T-helper 1 cell (primary cell): ENCODE measurements at places on chromosomes 11 and 22.

DNA sequence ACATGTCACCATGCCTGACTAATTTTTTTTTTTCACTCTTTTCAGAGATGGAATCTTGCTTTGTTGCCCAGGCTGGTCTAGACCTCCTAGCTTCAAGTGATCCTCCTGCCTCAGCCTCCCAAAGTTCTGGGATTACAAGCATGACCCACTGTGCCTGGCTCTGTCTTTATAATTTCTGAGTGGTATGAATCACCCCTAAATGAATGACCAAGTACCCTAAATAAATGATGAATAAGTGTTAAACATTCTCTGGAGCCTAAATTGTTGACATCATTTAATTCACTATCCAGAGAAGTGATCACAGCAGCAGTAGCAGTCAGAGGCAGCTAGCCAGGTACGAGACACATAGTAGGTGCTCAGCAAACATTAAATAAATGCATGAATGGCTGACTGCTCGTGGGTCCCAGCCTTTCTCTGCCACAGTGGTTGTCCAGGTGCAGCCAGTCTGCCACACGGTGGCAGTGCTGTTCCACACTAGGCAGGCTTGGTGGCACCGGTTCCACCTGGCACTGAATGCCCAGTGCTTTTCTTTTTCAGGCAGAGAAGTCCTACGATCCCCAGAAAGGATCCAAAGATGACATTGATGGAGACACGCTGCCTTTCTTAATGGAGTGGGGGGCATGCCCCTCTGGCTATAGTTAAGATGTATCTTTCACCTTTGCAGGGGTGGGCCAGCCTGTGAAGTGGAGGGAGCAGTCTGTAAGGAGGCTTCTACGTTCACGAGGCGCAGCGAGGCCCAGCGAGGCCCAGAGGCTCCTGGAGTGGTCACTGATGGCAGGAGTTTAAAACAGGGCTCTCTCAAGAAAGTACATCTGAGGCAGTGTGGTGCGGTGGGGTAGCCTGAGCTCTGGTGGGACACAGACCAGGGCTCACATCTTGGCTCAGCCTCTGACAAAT is 8.7 kb upstream of the TTC12 start:
- peak; percentile 66 for DNase-seq

GRCh38 chr22:50578776-50579310 is 616 bp upstream of the CPT1B start:
- DNase-seq = no peak

DNA sequence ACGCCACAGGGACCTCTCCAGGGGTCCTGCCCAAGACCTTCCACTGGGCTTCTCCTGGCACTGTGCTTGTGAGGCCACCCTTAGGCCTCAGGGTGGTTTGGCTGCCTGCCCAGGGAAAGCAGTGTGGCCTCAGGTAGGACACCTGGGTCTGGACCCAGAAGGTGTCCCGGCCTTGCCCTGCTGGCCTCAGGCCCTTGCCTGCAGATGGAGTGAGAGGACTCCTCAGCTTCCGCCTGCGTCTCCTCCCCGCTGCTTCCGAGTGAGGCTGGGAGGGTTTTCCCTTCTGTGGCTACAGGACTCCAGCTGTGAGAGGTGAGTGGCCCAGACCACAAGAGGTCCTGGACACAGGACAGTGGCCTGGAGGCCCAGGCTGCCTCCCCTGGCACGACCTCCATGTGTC is 60.4 kb downstream of the WNT7B start:
- DNase-seq = no peak

DNA sequence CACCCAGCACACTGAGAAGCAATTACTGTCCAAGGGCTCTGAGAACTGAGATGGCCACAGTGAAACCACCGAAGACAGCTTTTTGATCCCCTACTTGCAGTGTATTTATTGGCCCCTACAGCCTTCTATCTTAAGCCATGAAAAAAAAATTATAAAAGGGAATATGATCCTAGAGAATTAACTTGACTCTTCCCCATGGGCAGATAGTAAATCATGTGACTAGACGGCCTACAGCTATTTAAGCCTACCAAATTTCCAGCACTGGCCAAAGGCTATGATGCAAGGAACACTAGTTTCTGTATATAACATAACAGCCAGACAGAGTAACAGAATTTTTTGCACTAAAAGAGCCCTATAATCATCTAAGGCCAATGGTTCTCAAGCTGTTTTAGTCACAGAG is 53.8 kb downstream of the KCNA4 start:
- DNase-seq = no peak

DNA sequence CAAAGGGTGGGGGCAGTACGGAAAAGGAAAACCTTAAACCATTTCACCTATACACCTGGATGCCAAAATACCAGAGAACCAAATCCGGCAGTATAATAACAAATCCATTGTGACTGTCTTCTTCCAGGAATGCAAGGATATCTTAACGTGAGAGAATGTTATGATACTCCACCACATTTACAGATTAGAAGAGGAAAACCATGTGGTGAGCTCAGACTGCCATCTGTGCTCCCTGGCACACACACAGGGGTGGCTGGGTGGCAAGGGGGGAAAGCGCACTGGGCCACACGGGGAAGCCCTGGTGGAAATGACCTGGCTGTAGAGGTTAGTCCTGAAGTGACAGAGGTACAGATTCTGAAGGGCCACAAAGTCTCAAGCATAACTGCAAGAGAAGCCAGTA is 9.9 kb downstream of the EIF1AD start:
- DNase-seq = no peak

- no peak for DNase-seq
Measured at GRCh38 chr22:45212306-45212709, 28.4 kb downstream of the KIAA0930 start.

DNA sequence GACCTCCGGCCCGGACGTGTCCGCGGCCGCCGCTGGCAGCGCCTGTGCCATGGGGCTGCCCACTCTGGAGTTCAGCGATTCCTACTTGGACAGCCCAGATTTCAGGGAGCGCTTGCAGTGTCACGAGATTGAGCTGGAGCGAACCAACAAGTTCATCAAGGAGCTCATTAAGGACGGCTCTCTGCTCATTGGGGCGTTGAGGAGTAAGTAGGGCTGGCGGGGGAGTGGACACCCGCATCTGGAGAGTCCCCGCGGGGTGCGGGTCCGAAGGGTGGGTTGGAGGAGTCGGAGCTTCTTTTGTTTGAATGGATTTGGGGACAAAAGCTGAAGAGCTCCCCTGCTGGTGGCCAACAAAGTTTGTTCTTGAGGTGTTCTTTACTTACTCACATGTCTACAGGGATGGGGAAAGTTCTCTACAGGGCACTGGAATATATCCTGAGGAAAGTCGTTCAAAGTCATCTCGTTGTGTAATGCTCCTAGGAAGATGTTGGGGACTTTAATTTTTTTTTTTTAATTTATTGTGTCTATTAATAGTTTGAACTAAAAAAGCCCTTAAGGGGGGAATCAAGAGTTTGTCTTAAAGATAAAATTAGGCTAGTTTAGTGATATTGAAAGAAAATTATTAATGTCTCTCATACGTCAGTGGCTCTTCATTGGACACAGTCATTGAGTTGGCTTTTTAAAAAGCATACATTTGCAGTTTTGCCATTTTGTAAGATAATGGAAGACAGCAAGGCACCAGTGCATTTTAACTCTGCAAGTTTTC is 725 bp downstream of the ARHGAP42 start:
- peak; percentile 20 for DNase-seq

- DNase-seq = no peak
Measured at GRCh38 chr11:112958670-112959069, 2.5 kb upstream of the NCAM1 start.

DNA sequence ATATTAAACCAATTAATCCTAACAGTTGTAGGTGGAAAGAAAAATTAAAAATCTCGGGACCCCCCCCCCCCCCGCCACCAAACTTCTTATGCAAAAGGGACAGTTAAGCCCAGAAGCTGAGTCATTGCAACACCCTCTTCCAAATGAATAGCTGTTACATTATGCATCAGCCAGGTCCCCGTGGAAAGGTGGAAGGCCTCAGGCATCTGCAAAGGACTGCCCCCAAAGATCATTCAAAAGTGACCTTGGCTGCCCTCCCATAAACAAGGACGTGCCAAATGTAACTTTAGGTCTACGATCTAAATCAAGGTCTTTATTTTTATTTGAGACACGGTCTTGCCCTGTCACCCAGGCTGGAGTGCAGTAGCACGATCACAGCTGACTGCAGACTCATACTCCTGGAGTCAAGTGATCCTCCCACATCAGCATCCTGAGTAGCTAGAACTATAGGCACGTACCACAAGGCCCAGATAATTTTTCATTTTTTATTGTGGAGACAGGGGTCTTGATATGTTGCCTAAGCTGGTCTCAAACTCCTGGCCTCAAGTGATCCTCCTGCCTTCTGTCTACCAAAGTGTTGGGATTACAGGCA is 22.8 kb downstream of the SYN3 start:
- DNase-seq = no peak

- no peak for DNase-seq
Measured at GRCh38 chr11:66523611-66524010, 13.2 kb downstream of the BBS1 start.

DNA sequence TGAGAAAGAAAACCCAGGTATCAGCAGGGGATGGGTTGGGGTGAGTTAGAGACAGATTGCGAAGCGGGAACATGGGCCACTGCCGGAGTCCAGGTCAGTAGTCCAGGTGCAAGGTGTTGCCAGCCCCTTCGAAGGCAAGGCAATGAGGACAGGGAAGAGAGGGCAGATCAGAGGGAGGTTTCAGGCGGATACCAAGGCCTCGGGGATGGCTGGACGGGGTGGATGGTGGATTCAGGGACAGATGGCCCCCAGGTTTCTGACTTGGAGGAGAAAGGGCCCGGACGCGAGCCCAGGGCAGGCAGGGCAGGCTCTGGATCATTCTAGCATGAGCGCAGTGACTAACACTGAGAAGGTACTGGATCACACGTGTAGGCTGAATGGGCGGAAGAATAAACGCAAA is 25.4 kb upstream of the IGSF9B start:
- no peak for DNase-seq

DNA sequence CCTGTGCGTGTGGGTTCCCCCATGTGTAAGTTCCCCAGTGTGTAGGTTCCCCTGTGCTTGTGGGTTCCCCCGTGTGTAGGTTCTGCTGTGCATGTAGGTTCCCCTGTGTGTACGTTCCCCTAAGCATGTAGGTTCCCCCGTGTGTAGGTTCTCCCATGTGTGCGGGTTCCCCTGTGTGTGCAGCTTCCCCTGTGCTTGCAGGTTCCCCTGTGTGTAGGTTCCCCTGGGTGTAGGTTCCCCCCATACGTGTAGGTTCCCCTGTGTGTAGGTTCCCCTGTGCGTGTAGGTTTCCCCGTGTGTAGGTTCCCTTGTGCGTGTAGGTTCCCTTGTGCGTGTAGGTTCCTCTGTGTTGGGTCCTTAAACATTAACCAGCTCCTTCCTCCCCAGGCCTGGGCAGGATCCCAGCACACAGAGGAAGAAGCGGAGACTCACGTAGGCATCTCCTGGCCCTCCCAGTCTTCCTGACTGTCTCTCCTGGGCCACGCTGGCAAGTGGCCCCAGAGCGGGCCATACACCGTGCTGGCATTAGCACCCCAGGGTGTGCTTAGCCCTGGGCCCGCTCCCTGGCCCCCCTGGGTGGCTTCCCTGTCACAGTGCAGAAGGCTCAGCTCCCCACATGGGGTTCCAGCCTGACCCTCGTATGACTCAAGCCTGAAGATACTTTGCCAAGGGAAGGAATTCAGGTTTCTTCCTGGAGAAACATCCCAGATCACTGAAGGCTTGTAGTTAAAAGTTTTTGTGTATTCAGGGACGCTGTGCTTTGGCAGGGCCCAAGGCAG is 2.8 kb upstream of the GRAMD4 start:
- DNase-seq = no peak

GRCh38 chr11:91981995-91982394 is 242.6 kb upstream of the FAT3 start:
- DNase-seq = no peak

DNA sequence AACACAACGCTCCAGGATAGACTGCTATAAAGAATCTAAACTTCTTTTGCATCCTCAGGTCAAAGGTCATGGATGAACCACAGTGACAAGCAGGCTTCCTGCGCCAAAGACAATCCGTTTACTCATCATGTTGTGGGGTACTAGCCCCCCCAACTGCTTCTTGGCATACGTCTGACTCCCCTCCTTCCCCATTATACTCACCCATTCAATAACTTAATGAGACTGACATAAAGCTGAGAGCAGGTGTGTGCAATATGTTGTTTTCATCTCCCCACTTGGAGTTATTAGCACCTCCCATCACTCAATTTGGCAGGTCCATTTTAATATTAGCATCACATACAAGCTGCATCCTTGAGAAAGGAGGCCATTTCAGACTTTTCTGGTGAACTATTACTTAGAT is 157.1 kb downstream of the CADM1 start:
- no peak for DNase-seq

DNA sequence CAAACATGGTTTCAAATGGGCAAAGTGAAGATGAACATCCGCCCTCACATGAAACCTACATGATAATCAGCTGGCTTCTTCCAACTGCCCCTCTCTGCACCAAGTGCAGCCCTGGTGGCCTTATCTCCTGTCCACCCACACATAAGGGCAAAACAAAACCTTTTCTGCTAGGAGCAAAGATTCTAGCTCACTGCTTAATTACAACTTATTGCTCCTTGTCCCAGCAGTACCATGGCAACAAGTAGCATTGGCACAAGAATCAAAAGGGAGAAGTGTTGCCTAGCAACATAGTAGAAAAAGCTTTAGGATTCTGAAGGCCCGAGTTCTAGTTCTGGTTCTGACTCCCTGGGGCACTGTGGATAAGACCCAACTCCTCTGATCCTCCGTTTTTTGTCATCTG is 68.7 kb upstream of the BMAL1 start:
- no peak for DNase-seq

- no peak for DNase-seq
Measured at GRCh38 chr11:35043936-35044335, 95.0 kb upstream of the CD44 start.

- no peak for DNase-seq
Measured at GRCh38 chr11:80727315-80727714, 1286.5 kb upstream of the TENM4 start.

GRCh38 chr22:37235897-37236607 is 8.0 kb downstream of the RAC2 start:
- no peak for DNase-seq

GRCh38 chr11:103997082-103997481 is 39.4 kb upstream of the DDI1 start:
- DNase-seq = no peak
